ENCODE measurements at places on chromosomes 3 and 15. TPM values are rescaled to one million over a fixed set of nuclear protein-coding genes. Genes with fewer than 3 reads are reported as not detected.

GRCh38 chr15:56957812-56958406 lies 39.5 kb downstream of the TCF12 start:
- H3K4me1 ChIP-seq, result peaks cover 13% of the 10 kb centered on the region
- peaks cover 23% of the 10 kb centered on the region for H3K36me3 ChIP-seq
- H3K4me3 ChIP-seq, result no peak overlapping the region
- no peak for DNase-seq
- no peaks in the 10 kb centered on the region for H3K27me3 ChIP-seq

GRCh38 chr15:92958105-92958504 lies 58.0 kb downstream of the CHD2 start:
- H3K4me3 ChIP-seq, result peak overlapping the region; percentile 61
- H3K27me3 ChIP-seq, result no peaks in the 10 kb centered on the region
- H3K36me3 ChIP-seq, result peaks cover 83% of the 10 kb centered on the region
- H3K4me1 ChIP-seq, result peaks cover 29% of the 10 kb centered on the region

DNA sequence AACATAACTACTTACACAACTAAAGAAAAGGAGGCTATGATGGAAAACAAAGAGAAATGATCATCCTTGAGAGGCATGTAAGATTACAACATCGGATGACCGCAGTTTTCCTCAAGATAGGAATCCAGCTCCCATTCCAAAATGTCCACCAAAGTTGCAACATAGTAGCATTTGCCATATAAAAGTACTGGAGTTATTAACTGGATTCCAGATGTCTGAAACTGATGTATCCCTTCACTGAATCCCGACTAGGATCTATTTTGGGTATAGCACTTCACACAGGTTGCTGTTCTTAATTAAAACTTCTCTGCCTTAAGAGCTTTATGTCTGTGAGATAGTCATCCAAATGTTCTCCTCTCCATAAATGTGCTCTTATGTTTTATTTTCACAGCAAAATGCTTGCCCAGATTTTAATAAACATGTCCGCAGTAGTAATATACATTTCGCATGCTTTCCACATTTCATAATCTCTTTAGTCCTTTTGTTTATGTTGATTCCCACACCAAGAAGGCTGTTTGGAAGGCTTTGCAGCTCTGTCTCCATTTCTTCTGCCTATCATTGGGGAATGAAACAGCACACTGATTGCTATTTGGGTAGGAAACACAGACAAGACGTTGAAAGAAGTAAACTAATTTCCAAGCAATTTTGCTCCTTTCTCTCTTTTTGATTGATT lies 716.5 kb upstream of the CFAP20DC start:
- H3K27ac ChIP-seq, result no peak overlapping the region
- H3K27me3 ChIP-seq, result no peaks in the 10 kb centered on the region
- peaks cover 14% of the 10 kb centered on the region for H3K36me3 ChIP-seq
- no peak overlapping the region for H3K4me3 ChIP-seq

Gene CASR
- not detected for total RNA-seq

Gene DPPA2
- total RNA-seq, result not detected

DNA sequence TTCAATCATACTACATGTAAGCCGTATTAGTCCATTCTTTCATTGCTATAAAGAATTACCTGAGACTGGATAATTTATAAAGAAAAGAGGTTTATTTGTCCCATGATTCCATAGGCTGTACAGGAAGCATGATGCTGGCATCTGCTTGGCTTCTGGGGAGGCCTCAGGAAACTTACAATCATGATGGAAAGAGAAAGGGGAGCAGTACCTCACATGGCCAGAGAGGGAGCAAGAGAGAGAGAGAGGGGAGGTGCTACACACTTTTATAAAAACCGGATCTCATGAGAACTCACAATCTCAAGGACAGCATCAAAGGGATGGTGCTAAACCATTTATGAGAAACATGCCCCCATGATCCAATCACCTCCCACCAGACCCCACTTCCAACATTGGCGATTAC lies 14.3 kb upstream of the CLASP2 start:
- H3K4me3 ChIP-seq, result no peak overlapping the region
- H3K4me1 ChIP-seq, result no peaks in the 10 kb centered on the region
- H3K27ac ChIP-seq, result no peak overlapping the region
- peaks cover 3% of the 10 kb centered on the region for H3K36me3 ChIP-seq

Gene NKIRAS1
- 5.2 TPM for total RNA-seq

DNA sequence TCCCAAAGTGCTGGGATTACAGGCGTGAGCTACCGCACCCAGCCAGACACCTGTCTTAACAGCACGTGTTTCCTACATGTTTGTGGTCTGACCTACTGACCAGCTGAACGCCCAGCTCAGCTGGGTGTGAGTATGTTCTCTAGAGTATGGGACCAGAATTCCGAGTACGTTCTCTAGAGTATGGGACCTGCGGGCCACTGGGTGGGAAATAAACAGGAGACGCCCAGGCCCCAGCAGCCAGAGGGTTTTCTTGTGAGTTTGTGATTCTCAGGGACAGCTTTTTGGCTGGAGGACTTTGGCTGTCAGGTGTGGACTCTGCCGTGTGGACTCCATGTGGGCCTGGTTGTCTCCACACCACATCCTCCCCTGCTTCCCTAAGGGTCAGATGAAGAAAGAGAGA lies 87.3 kb downstream of the CHRD start:
- peaks cover 6% of the 10 kb centered on the region for H3K4me1 ChIP-seq
- H3K4me3 ChIP-seq, result no peak overlapping the region
- H3K27me3 ChIP-seq, result peaks cover 15% of the 10 kb centered on the region
- no peak overlapping the region for H3K27ac ChIP-seq
- DNase-seq, result no peak

Gene TAGLN3
- total RNA-seq, result 0.33 TPM

GRCh38 chr3:11300970-11301369 lies 28.8 kb downstream of the ATG7 start:
- H3K27me3 ChIP-seq, result no peaks in the 10 kb centered on the region
- H3K36me3 ChIP-seq, result peaks cover 63% of the 10 kb centered on the region
- no peak overlapping the region for H3K4me3 ChIP-seq
- peak; percentile 62 for DNase-seq
- peaks cover 19% of the 10 kb centered on the region for H3K4me1 ChIP-seq

DNA sequence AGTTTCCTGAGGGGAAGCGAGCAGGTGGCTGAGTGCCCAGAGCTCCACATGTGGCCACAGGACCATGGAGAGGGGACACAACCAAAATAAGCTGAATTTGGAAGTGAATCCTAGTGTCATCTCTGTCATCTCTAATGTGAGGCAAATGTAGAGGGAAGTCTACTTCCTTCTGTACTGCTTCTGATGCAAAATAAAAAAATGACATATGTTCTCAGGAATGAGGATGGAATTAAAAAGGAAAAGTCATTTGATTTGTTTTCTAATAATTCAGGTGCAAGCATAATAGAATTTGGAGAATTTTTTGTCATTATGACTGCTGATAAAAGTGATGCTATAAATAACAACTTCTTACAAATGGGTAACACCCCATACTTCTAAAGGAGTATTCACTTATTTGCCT lies 59.5 kb upstream of the POU1F1 start:
- H3K27ac ChIP-seq, result no peak overlapping the region
- no peak for DNase-seq
- H3K4me3 ChIP-seq, result no peak overlapping the region
- no peaks in the 10 kb centered on the region for H3K36me3 ChIP-seq
- peaks cover 16% of the 10 kb centered on the region for H3K4me1 ChIP-seq
- H3K27me3 ChIP-seq, result no peaks in the 10 kb centered on the region

GRCh38 chr3:132180337-132180791 lies 136.8 kb upstream of the ACP3 start:
- H3K4me1 ChIP-seq, result no peaks in the 10 kb centered on the region
- H3K27ac ChIP-seq, result no peak overlapping the region
- H3K4me3 ChIP-seq, result no peak overlapping the region
- DNase-seq, result peak; percentile 62

Gene MUSTN1
- 0.54 TPM for total RNA-seq

GRCh38 chr3:52090131-52090932 lies 34.0 kb upstream of the DUSP7 start:
- H3K27me3 ChIP-seq, result no peaks in the 10 kb centered on the region
- H3K4me1 ChIP-seq, result peaks cover 24% of the 10 kb centered on the region
- no peak overlapping the region for H3K27ac ChIP-seq
- H3K4me3 ChIP-seq, result no peak overlapping the region
- peaks cover 4% of the 10 kb centered on the region for H3K36me3 ChIP-seq

DNA sequence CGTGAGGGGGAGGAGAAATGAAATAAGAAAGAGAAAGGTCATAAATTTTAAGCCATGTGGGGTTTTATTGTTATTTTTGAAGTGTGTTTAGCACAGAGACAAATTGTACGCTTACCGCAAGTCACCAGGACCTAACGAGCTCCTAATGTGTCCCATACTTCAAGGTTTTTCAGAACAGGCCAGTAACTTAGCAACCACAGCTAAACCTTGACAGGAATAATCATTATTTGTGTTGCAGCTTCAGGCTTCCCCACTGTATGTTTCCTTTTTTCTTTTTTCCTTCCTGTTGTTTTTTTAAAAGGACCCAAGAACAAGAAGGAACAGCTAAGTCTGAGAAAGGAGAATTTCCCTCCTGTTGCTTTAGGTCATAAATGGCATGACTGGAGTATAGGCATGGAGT lies 160.8 kb downstream of the TUSC7 start:
- H3K36me3 ChIP-seq, result no peaks in the 10 kb centered on the region
- no peak for DNase-seq
- no peaks in the 10 kb centered on the region for H3K4me1 ChIP-seq
- no peak overlapping the region for H3K27ac ChIP-seq
